ENCODE measurements at places on chromosomes 1 and 21.
A peak's percentile ranks its signal among the peaks of the same experiment; 100 is the strongest.

- peak; percentile 87 for DNase-seq
Observed at GRCh38 chr21:33199516-33200217, 30.1 kb upstream of the IFNAR2 start.

- DNase-seq: no peak
Observed at GRCh38 chr21:44892095-44892494, 18.6 kb upstream of the PTTG1IP start.

- no peak for DNase-seq
Observed at GRCh38 chr21:8993284-8993942, 1528.0 kb upstream of the TPTE start.

DNA sequence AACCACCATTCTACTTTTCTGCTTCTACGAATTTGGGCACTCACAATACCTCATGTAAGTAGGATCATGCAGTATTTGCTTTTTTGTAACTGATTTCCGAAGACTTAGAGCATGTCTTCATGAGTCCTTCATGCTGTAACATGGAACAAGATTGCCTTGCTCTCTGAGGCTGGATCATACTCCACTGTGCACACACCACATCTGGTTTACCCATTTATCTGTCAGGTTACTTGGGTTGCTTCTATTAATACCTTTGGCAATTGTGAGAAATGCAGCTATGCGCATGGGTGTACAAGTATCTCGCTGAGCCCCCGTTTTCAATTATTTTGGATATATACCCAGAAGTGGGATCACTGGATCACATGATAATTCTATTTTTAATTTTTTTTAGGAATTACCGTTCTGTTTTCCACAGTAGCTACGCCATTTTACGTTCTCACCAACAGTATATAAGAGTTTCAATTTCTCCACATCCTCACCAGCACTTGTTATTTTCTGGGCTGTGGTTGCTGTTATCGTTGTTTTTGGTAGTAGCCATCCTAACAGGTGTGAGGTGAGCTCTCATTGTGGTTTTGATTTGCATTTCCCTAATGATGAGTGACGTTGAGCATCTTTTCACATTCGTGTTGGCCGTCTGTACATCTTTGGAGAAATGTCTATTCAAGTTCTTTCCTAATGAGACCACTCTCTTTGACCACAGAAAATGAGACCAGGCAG lies 10.7 kb upstream of the SLC2A5 start:
- no peak for DNase-seq

DNA sequence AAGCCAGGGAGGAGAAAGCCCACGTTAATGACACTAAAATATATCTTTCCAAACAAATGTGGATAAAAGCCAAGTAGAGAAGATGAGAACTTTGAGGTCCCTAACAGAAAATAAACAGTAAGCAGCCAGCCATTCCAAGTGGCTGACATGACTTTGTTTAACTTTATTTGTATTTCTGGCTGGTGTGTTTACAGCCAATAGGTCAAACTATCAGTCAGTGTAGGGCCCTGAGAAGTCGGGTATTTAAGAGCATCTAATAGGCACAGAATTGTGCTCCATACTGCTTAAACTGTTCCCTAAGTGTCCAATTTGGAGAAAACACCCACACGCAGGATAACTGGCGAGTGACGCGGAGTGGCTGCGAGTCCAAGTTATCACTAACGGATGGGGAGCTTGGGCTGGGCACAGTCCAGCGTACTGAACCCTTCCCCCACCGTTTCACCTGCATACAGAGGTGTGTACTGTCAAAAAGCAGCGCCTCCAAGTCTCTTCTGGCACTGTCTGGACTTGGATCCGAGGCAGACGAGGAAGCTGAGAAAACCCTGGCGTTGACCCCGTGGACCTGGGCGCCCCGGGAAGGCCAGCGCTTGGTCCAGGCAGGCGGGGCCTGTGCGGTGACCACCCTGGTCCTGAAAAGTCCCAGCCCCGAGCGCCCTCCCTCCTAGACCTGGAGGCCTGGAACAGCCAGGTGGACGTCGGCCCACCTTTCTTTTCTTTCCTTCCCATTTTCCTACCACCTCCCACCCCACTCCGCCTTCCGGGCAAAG lies 662 bp upstream of the LGALS8 start:
- DNase-seq: no peak

DNA sequence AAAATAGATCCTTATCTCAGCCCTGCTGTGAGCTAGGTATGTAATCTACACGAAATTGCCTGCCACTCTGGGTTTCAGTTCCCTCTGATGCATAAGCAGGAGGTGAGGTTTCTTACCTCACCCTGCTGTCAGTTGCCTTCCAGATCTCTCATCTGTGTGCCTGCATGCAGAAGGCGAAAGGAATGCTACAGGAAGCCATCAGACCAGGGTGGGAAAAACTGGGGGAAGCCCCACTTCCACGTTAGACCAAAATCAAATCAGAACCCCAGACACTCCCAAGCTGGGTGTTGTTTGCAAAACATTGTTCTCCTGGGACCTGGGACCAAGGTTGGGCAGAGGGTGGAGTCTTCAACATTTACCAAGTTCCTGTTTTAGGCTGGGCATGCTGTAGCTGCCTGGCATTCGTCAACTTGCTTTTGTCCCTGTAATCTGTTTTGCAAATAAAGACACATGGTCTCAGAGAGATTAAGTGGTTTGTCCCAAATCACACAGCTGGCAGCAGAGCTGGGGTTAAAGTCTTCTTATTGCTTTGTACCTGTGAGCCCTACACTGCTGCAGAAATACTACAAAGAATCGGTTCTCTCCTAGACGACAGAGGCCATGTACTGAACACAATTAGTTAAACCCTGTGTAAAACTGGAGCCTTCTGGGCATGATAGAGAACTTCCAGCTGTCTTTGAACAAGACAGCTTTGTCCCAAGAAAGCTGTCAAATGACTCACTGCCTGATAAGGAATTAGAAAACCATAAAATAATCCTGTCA lies 389.7 kb upstream of the RUNX1 start:
- no peak for DNase-seq

DNA sequence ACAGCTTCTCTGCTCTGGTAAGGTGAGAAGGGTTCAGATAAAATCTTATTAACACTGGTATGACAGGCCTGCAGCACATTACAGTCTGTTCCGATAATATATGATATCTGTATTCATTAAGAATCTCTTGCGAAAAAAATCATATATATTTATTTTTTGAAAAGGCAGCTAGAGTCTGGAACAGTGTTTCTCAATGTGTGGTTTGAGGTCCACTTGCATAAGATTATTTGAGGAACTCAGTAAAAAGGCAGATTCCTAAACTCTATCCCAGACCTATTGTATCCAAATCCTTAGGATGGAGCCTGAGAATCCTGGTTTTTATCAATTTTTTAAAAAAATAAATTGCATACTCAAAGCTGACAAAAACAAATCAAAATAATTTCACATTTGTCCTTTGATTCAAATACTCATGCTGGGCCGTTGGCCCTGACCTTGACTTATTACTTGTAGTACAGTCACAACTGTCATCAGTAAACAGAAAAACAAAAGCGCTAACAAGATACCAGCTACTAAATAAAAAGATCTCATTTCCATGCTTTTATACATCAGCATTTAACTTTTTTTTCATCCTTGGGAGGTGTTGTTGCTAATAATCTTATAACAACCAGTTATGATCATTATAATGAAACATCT lies 60.6 kb downstream of the RGS2 start:
- DNase-seq: no peak

- DNase-seq: no peak
Observed at GRCh38 chr1:55043726-55044125, 4.4 kb downstream of the PCSK9 start.

DNA sequence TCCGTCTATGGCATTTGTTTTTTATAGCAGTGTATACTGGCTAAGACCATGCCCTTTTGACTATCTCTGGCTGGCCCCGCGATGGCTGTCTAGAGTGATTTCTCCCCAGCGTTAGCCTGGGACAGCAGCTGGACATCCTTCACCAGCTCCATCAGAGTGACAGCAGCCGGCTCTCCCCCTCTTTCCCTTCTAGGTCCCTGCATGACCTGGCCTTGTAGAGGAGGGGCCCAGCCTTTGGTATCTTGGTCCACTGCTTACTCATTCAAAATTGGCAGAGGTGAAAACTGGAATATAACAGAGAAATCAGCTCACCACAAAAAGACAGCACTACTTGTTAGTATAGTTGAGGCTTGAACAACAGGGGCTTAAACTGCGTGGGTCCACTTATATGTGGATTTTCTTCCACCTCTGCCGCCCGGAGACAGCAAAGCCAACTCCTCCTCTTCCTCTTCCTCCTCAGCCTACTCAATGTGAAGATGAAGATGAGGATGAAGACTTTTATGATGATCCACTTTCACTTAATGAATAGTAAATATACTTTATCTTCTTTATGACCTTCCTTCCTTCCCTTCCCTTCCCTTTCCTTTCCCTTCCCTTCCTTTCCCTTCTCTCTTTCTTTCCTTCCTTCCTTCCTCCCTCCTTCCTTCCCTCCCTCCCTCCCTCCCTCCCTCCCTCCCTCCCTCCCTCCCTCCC lies 29.4 kb upstream of the B3GALNT2 start:
- DNase-seq: no peak

- no peak for DNase-seq
Observed at GRCh38 chr1:229597877-229598276, 28.0 kb downstream of the TAF5L start.

DNA sequence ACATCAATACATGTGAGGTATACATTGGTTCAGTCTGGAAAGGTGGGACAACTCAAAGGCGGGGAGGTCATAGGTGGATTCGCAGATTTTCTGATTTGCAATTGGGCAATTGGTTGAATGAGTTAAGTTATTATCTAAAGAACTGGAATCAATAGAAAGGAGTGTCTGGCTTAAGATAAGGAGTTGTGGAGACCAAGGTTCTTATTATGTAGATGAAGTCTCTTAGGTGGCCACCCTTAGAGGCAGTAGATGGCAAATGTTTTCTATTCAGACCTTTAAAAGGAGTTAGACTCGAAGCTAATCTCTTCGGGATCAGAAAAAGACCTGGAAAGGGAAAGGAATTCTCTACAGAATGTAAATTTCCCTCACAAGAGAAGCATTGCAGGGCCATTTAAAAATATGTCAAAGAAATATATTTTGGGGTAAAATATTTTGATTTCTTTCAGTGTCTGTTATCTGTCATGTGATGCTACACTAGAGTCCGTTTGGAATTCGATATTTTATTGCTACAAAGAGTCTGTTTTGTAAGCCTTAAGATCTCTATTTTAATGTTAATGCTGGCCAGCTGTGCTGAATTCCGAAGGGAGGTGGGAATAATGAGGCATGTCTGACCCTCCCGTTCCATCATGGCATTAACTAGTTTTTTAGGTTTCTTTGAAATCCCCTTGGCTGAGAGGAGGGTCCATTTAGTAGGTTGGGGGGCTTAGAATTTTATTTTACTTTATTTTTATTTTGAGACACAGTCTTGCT lies 265.1 kb downstream of the PTPRU start:
- no peak for DNase-seq

- DNase-seq: no peak
Observed at GRCh38 chr1:153945131-153945794, 1.3 kb downstream of the DENND4B start.

GRCh38 chr1:113978863-113979702 lies at the start of gene OLFML3:
TSS of gene OLFML3 (plus strand) at chr1:113979474. CDS start at chr1:113979517, 43 bp downstream.
- peak; percentile 85 for DNase-seq

Measured in DMS79 treated with DMSO at 0.1 percent for 48 hours (cell line).